ENCODE measurements at places on chromosomes 1 and 21.

- DNase-seq = no peak
Measured at GRCh38 chr21:40099809-40100208, 232.6 kb downstream of the PCP4 start.

DNA sequence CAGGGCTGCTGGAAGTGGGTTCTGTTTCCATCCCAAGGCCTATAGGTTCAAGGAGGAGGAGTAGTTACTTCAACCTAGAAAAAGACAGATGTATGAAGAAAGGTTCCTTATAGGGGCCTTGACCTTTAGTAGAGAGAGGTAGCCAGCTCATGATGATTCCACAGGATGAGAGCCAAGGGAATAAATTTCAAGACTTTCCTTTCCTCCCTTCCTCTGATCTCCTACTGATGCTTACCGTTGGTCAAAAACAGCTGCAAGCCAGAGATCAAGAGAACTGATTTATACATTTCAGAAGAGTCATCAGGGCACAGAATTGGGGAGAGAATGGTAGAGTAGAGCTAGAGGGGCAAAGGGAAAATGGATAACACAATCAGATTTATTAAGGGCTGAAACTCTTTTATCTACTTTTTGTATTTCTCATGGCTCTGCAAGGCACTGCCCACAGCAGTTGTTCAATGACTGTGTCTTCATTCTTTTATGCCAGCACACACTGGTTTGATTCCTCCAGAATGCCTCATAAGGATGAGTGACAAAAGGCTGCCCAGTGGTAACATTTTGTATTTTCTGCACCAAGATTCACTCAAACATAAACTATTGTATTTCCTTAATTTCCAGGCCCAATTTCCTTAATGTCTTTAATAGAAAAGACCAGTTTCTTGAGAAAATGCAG lies 37.4 kb downstream of the AK5 start:
- no peak for DNase-seq

DNA sequence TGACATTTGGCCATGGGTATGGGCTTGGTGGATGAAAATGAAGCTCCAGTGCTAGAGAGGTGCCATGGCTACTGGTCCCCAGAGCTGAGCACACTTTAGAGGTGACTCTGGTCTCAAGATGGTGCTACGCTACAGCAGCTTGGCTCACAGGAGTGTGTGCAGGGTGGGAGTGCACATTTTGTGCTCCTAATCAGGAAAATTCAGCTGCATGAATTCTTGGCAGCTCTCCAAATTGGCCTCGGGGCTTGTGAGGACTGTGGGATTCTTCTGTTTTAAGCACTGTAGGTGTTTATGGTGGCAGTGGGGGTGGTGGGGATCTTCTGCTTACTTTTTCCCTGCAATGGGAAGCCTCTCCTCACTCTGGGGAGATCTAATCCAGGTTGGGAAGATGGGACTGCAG lies 17.3 kb upstream of the TIPRL start:
- DNase-seq = no peak

GRCh38 chr1:61605607-61606321 lies 119.2 kb downstream of the TM2D1 start:
- DNase-seq = no peak

DNA sequence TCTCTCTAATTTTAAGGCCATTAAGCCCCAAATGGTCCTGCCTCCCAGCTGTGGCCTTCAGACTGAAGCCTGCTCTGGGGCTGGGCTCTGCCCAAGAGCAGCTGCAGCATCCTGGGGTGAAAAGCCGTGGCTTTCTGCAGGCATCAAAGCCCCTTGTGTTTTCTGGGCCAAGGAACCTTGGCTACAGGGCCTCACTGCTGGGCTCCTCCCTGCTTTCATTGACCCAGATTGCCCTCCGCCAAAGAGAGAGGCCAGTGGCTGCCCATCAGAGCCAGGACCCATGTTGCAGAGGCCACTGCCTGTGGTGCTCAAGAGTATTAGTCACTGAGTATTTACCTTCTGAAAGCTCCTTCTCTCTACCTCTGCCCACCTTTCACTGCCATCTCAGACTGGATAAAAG lies 1.6 kb downstream of the ZNF648 start:
- no peak for DNase-seq

DNA sequence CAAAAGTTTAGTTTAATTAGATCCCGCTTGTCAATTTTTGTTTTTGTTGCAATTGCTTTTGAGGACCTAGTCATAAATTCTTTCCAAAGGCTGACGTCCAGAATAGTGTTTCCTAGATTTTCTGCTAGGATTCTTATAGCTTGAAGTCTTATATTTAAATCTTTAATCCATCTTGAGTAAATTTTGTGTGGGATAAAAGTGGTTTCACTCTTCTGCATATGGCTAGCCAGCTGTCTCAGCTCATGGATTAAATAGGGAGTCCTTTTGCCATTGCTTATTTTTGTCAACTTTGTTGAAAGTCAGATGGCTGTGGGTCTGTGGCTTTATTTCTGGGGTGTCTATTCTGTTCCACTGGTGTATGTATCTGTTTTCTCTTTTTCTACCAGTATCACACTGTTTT lies 801.3 kb upstream of the ADGRL4 start:
- DNase-seq = no peak

GRCh38 chr1:24936684-24937083 lies 6.6 kb upstream of the RUNX3 start:
- no peak for DNase-seq

GRCh38 chr1:53683986-53684740 lies 54.8 kb downstream of the GLIS1 start:
- DNase-seq = no peak

DNA sequence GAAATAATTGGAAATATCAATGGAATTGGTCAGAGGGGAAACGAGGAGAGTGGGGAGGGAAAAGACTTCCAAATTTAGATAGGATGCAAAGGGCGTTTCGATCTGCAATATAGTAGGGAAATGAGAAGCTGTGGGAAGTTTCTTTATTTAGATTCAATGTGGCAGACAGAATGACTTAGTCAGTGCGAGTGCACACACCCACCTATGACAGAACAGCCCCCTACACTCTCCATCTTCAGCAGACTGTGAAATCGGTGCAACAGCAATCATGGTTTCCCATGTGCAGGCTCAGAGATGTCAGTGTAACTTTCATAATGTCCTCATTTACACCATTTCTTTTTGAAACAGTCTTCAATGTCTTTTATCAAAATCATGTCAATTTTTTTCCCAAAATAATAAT lies 46.0 kb downstream of the DIP2A start:
- no peak for DNase-seq

- DNase-seq = no peak
Measured at GRCh38 chr1:211538287-211538686, 40.7 kb downstream of the SLC30A1 start.

DNA sequence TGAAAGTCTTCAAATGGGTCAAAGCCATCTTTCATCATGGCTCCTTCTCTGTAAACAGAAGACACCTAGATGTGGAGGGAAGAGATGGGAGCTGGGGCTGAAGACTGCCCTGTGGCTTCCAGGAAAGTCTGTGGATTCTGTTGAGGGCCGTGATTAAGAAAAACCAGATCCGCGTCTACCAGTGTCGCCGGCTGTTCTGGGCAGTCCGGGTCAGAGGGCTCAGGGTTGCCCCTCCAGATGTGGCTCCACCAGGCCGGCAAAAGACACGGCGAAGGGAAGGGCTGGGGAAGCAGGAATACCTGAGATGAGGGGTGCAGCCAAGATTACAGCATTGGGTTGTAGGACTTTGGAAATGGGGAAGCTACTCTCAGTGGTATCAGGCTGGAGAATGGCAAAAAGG lies 162.6 kb downstream of the RHOU start:
- no peak for DNase-seq

GRCh38 chr1:54975356-54976108 lies 4.9 kb upstream of the TMEM61 start:
- no peak for DNase-seq

DNA sequence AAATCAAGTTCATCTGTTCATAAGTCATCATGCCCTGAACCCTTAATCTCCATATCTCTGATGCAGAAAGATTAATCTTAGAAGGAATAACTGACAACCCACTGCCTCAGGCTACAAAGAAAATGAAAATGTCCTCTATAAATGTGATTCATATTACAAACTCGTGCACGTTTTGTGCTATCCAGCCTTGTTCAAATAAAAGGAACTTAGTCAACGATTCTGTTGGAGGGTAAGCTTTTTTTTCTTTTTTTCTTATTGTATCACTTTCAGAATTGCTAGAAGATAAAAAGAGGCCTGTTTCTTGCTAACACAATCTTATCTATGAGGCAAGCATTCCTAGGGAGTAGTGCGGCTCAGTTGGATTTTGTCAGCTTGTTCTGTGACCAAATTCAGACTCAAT lies 228.4 kb downstream of the TM2D1 start:
- no peak for DNase-seq

- no peak for DNase-seq
Measured at GRCh38 chr1:211630236-211631081, 45.0 kb downstream of the NEK2 start.

- no peak for DNase-seq
Measured at GRCh38 chr1:65195495-65196417, 47.8 kb downstream of the AK4 start.

- DNase-seq = peak; percentile 12
Measured at GRCh38 chr1:154198756-154199562, 7.1 kb upstream of the TPM3 start.

- no peak for DNase-seq
Measured at GRCh38 chr1:30842697-30843354, 65.7 kb downstream of the SDC3 start.

DNA sequence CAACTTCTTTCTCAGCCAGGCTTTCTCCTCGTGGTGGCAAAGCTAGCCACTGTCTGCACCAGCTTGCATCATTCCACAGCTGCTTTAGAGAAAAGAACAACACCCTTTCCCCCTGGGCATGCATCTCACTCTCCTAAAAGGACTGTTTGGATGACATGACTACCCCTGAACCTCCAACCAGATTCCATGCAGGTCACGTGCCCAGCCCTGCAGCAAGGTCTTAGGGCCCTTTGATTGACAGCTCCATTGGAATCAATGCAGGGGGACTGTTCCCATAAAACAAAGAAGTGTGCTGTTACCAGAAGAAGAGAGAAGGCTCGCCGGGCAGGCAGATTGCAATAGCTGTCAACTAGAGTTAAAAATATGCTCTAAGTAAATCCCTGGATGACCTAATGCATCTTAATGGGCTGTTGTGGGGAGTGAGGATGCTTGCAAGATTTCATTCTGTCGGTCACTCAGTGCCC lies 24.4 kb downstream of the KCNA2 start:
- no peak for DNase-seq

- no peak for DNase-seq
Measured at GRCh38 chr1:47682786-47683350, 245.0 kb downstream of the FOXD2 start.

- no peak for DNase-seq
Measured at GRCh38 chr1:91501523-91501851, 836 bp downstream of the CDC7 start.

DNA sequence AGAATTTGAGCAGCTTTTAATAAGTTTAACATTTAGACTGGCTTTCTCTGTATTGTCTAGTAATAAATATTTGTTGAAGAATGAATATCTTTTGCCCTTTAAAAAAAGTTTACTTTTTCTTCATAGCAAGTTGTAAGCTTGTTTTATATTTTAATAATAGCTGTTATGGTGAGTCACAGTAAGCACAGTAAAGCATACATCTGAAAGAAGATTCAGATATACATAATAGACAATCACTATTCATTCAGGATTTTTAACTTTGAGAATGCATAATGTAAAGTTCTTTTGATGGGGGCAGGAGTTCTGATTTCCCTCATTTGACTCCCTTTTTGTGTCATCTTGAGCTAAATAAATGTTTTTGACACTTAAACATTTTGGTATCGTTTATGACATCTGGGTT lies 66.0 kb downstream of the ZMYM4 start:
- no peak for DNase-seq

GRCh38 chr21:45542242-45542666 lies at the start of gene SLC19A1:
TSS of gene SLC19A1 (minus strand) at chr21:45542440. CDS start at chr21:45537959, 4,481 bp downstream.
- peak; percentile 32 for DNase-seq

Data from stimulated activated CD8-positive, alpha-beta memory T cell treated with anti-CD3 and anti-CD28 coated beads, Interleukin-4, amount 100 ng/mL, for 4 hours (primary cell).